ENCODE measurements at places on chromosomes 2 and 18. TPM values are rescaled to one million over a fixed set of nuclear protein-coding genes. Genes with fewer than 3 reads are reported as not detected.
A peak's percentile ranks its signal among the peaks of the same experiment; 100 is the strongest.

Gene CD207
- not detected for polyA plus RNA-seq

DNA sequence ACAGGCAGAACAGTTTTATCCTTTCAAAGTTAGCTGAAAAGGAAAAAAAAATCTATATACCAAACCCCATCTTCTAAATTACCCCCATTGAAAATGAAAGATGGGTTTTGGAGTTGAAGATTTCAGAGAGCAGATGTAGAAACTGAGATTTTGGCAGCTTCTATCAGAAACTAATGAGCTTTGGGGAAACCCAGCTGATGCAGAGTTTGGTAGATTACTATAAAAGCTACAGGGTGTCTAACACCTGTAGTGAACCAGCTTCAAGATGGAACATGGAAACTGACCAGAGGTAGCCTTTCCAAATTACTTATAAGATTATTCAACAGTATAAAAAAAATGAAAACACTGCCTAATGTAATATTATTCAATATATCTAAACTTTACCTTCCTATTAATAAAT is 583.1 kb downstream of the XIRP2 start:
- DNase-seq = no peak

GRCh38 chr2:199973703-199974102 is 18.3 kb downstream of the MAIP1 start:
- DNase-seq = no peak

Gene DPY30
- polyA plus RNA-seq = 119 TPM

GRCh38 chr18:79546781-79547272 is 132.8 kb upstream of the CTDP1 start:
- DNase-seq = no peak

Gene GNAL
- 3.3 TPM for polyA plus RNA-seq

DNA sequence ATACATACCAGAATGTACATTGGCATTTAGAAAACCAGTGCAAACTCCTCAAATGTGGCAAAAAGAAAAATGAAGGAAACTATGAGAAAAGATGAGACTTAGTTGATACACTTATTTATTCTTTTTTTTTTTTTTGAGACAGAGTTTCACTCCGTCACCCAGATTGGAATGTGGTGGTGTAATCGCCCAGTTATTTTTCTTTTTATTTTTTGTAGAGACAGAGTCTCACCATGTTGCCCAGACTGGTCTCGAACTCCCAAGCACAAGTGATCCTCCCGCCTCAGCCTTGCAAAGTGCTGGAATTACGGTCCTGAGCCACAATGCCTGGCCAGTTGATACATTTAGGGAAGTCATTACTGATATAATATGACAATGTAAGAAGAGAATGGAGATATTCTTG is 274.2 kb upstream of the LRATD1 start:
- no peak for DNase-seq

DNA sequence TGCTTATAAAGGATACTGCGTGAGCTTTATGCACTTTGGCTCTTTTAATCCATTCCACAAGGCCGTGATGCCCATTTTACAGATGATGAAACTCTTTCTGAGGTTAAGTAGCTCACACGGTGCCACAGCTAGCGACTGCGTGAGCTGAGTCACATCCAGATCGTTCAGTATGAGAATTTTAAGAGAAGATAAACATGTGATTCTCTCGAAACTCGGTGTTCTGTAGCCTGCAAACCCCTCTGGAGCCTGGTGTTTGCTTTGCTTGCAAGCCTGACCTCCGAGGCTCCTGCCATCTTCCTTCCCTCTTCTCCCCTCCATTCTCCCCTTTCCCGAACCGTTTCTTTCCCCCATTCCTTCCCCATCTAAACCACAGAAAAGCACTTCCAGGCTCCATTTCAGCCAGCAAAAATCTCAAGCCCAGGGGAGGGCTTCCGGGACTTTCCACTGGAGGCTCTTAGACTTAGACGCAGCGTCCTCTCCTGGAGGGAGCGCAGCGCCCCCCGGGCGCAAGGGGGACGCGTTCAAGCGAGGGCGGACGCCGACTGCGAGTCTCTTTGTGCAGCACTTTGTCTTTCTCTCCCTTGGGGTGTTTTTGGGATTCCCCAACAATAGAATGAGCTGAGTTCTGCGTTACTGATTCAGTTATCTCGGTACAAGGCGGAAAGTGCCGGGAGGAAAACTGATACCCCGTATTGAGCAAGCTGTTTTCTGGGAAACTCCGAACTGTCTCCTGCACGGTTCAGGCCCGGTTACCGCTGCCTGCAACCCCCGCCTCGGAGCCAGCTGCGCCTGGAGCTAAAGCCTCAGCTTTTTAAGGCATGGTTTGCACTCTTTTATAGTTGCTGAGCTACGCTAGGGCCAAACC is 38.0 kb downstream of the CYP1B1 start:
- peak; percentile 53 for DNase-seq

DNA sequence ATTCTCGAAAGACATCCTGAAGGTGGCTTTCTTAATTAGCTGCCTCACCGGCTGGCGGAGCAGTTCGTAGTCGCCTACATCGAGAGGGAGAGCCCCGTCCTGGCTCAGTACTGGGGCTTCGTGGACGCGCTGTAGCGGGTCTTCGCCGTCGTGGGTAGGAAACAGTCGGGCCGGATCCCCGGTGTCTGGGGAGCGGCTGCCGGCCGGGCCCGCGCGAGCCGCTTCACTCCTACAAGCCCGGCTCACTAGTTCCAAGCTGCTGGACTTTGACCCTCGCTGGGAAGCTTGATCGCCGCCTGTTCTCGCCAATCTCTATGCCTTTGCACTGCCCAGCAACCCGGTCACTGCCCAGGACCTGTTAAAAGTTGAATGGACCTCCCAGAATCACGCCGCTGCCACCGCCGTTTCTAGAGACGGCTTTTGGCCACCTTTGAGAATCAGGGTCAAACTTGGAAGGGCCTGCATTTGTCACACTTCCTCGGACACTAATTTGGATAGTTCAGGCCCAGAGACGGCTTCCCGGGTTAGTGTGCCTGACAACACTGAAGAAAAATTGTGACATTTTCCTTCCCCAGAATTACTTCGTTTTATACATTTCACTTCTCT is 41.4 kb upstream of the AKAIN1 start:
- no peak for DNase-seq

- no peak for DNase-seq
Observed at GRCh38 chr2:176491172-176491904, 222.1 kb downstream of the MTX2 start.

Gene LMAN2L
- 53.9 TPM for polyA plus RNA-seq

GRCh38 chr2:74510272-74510671 is 2.8 kb upstream of the PCGF1 start:
- no peak for DNase-seq

DNA sequence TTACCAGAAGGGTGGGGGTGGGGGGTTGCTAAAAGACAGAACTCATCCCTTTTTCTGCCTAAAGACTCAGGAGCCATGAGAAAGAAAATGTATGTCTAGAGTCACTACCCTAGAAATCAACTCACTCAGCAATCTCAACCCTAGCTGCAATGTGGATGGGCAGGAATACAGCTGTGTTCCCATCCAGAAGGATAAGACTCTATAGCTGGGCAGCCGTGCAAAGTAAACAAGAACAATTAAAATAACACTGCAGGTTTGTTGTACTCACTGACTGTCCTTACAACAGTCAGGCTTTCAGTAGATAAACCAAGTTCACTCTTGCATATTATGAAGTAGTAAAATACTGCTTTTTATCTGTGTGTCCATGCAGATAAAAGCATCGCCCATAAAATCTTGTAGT is 74.0 kb downstream of the ESCO1 start:
- DNase-seq = no peak

Data from right renal pelvis (tissue), 4 donors.